ENCODE measurements at places on chromosomes 3 and 15. TPM values are rescaled to one million over a fixed set of nuclear protein-coding genes. Genes with fewer than 3 reads are reported as not detected.

The TP63 gene
- total RNA-seq = not detected

The DGKG gene
- 0.36 TPM for total RNA-seq

The GP5 gene
- not detected for total RNA-seq

The FBXO45 gene
- 10.6 TPM for total RNA-seq

The ANKUB1 gene
- not detected for total RNA-seq

The ATP2B2 gene
- total RNA-seq = not detected

The POLR2M gene
- 556 TPM for total RNA-seq
